ENCODE measurements at places on chromosomes 3 and 15.
A peak's percentile ranks its signal among the peaks of the same experiment; 100 is the strongest.

DNA sequence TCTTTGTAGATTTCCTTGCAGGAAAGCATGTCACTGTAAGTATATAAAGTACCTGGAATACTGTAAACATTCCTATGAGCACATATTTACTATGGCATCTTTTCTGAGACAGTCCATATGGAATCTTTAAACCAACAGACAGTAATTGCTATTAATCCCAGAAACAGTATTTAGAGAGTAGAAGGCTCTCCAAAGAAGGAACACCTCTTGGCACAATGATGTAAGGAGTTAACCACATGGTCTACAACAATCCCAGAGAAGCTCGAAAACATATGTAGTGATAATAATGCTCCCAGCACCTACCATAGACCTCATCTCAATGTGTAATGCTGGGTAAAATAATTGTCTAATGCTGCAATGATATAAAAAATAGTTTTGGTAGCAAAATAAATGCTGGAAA, 95.8 kb upstream of the IL12A start:
- no peak for DNase-seq

DNA sequence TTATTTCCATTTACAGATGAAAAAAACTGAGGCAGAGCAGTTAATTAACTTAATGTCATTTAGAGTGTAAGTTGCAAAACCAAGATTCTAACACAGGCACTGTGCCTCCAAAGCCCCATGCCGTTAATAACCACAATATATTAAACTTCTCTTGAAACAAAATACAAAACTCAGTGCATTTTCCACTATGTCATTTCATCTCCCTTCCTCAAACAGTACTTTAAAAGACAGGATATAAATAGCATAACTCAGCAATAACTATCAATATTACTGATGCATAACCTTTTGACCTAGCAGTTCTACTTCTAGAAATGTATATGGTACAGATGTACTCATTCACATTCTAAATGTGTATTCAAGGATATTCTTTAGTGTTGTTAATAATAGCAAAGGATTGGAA, 5.1 kb upstream of the TASOR start:
- DNase-seq, result no peak

DNA sequence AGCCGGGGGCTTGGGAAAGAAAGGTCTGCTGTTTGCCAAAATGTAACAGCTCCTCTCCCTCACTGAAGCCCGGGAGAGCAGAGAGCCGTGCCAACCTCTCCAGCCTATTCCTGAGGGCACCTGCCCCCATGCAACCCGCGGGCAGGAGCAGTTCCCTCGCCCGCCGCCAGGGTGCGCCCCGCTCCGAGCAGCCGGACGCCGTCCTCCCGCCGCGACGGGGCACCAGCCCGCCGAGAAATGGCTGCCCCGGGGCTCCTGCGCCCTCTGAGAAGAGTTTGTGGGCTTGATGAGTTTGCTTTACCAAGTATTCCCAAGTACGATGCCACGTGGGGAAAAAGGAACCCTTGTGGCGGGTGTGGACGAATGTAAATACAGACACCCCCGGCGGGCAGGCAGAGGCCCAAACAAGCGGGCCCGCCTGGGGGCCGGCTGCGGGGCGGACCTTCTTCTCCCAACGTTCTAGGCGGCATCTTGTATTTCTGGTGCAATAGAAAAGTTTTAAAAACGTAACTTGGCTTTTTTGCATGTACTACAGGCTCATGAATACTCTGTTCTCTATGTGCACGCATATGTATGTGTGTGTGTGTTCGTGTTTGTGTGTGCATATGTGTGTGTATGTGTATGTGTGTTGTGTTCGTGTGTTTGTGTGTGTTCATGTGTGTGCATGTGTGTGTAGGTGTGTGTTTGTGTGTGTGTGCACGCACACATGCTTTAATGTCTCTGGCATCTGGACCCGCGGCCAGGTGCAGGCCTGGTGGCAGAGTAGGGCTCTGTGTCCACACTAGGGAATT, 162.9 kb downstream of the CHSY1 start:
- DNase-seq, result peak; percentile 83

- DNase-seq, result no peak
Observed at GRCh38 chr3:151589311-151589710, 128.4 kb upstream of the IGSF10 start.

- no peak for DNase-seq
Observed at GRCh38 chr15:50940506-50940905, 32.0 kb downstream of the AP4E1 start.

DNA sequence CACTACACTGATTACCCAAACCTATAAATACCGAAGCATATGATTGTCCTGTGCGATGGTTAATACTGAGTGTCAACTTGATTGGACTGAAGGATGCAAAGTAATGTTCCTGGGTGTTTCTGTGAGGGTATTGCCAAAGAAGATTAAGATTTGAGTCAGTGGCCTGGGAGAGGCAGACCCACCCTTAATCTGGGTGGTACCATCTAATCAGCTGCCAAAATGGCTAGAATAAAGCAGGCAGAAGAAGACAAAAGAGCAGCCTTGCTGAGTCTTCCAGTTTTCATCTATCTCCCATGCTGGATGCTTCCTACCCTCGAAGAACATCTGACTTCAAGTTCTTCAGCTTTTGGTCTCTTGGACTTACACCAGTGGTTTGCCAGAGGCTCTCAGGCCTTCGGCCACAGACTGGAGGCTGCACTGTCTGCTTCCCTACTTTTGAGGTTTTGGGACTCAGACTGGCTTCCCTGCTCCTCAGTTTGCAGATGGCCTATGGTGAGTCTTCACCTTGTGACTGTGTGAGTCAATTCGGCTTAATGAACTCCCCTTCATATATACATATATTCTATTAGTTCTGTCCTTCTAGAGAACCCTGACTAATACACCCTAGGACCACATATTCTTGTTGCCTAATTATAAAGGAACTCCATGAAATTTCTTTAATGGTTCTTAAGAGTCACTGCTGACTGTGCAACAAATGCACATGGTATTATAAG, 31.7 kb downstream of the CSNK1G1 start:
- DNase-seq, result no peak

DNA sequence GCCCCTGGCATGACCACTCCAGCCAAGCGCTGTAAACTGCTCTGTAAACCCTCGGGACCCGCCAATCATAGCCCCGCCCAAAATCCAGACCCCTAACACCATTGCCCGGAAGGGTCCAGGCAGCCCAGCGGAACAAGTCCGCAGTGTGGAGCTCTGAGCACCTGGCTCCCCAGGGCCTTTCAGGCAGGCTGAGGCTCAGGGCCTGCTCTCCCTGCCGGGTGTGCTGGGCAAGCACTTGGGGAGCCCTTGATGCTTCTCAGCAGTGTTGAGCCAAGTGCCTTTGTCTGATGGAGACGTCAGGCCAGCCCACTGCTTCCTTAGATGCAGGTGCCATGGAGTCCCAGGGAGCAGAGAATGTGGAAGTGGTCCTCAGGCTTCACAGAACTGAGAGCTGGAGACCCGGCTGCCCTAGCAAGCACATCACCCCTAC, 106.2 kb downstream of the TLE3 start:
- no peak for DNase-seq

GRCh38 chr15:63440756-63441155, 59.1 kb upstream of the CA12 start:
- no peak for DNase-seq

- no peak for DNase-seq
Observed at GRCh38 chr3:20222274-20222673, 36.3 kb upstream of the SGO1 start.

GRCh38 chr3:13120289-13120927, 47.2 kb upstream of the IQSEC1 start:
- DNase-seq, result peak; percentile 6

GRCh38 chr15:101250873-101251829, 697 bp downstream of the CHSY1 start:
- DNase-seq, result peak; percentile 66

GRCh38 chr3:48013288-48013980, 2.8 kb downstream of the MAP4 start:
- no peak for DNase-seq

DNA sequence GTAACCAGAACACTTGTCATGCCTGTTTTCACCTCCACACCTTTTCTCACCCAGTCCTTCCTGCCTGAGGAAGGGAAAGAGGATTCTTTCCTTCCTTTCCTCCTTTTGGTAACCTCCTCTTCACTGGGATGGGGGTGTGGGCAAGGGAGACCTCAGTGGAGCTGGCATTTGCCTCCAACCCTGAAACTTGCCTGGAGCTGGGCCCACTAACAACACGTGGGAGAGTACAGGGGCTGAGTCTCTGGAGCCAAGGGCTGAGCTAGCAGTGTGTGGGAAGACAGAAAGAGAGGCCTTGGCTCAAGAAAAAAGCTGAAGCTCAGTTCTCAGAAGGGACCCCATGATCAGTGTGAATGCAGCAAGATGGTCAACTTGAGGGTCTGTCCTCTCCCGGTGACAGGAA, 86.6 kb upstream of the SLC6A11 start:
- no peak for DNase-seq

- DNase-seq, result no peak
Observed at GRCh38 chr3:129599073-129599472, 7.4 kb downstream of the PLXND1 start.

- no peak for DNase-seq
Observed at GRCh38 chr3:51538115-51538458, 432 bp upstream of the RAD54L2 start.

DNA sequence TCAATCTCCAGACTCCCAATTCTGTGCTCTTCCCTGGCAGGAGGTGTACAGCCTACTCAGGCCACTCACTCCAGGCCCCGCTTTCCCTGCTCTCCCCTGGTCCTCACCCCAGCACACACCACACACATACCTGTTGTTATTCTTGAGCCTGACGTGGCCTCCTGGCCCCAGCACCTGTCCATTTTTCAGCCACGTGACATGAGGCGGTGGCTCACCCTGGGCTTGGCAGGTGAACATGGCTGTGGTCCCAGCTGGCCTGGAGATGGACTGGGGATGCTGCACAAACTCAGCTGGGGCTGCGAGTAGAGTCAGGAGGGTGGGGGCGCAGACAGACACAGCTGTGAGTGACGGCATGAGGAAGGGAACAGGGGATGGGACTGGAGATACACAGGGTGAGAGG, 27.3 kb downstream of the RNU5B-1 start:
- peak; percentile 41 for DNase-seq

GRCh38 chr15:45120081-45120972, 6.2 kb downstream of the DUOXA2 start:
- DNase-seq, result no peak

- DNase-seq, result no peak
Observed at GRCh38 chr3:20038699-20039465, 1.4 kb upstream of the KAT2B start.

DNA sequence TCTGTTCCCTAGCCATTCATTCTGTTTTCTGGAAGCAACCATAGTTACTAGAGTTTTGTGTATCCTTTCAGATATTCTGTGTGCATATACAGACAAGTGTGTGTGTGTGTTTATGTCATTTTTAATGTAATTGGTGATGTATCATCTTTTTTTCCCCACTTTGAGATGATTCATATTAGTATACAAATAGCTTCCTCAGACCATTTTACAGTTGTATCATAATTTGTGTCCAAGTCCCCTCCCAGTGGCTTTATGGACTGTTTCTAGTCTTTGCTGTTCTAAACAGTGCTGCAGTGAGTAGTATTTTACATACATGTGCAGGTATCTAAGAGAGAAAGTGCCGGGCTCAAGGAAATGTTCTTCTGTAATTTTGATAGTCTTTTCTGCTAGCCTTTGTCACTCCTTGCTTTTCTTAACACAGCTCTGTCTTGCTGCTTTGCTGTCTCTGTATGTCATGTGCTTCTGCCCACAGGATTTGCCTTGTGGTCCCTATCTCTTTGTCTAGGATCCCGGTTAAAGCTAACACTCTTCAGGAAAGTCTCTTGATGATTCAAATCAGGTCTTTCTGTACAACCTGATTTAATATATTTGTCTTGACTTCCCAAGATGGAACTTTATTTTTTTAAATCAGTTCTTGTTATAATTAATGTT, 31.5 kb upstream of the FBXL22 start:
- no peak for DNase-seq

- DNase-seq, result no peak
Observed at GRCh38 chr3:25728101-25728500, 55.1 kb downstream of the NGLY1 start.

DNA sequence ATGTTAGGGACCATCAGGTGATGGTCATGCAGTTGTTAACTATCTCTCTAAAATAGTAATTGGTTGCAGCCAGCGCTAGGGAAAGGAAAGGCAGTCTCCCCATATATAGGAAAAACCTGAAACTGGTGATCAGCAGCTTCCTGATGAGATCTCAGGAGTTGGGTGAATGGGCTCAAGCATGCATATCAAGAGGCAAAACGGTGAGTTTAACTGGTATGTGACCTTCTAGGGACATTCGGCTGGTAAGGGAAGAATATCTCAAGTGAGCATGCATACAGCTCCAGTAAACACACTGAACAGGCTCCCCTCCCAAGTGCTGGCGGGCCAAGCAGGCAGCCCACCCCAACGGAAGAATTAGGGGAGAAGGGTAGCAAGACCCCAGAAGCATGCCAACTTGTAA, 49.3 kb upstream of the ROBO2 start:
- DNase-seq, result no peak

DNA sequence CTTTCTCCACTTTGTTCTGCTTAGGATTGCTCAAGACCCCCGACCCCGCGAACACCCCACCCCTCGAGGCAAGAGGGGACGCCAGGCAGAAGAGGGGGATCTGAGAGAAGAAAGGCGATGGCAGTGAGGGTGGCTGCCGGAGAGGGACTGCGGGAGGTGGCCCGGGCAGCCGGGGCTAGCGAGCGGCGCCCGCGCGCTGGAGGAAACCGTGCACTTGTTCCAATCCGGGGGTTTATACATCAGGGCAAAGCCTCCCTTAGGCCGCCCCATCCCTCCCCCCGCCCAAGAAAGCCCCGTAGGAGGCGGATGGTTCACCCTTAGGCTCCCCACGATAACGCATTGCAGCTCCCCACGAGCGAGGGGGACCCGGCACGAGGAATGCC, 475 bp downstream of the ERC2 start:
- no peak for DNase-seq

GRCh38 chr3:38011111-38011510, 18.3 kb downstream of the PLCD1 start:
- DNase-seq, result no peak

DNA sequence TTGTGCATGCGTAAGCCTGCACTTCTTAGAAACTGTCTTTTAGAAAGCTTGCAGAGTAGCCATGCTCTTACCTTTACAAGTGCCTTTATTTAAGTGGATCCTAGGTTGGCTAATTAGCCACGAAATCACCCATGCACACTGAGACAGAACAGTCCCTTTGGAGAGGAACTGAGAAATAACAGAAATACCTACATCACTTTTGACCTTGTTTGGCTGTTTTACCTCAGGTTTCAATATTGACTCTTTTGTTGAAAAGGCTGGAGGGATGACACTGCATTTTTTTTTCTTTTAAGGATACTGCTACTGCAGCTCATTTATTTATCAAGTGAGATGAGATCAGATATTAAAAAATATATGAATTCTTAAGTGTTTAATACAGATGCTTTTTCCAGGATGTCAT, 155.6 kb upstream of the GOLIM4 start:
- no peak for DNase-seq

DNA sequence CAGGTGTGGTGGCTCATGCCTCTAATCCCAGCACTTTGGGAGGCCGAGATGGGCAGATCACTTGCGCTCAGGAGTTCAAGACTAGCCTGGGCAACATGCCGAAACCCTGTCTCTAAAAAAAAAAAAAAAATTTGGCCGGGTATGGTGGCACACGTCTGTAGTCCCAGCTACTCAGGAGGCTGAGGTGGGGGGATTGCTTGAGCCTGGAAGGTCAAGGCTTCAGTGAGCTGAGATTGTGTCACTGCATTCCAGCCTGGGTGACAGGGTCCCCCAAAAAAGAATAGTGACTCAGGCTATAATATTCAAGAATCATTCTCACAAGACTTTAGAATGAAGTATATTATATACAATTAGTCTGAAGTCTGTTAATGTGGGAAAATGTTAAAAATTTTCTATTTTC, 70.5 kb upstream of the PLXND1 start:
- DNase-seq, result no peak

- DNase-seq, result no peak
Observed at GRCh38 chr3:15064299-15064834, 748 bp downstream of the MRPS25 start.

Measured in left forelimb (tissue), 1 donor.